ENCODE measurements at places on chromosomes 5 and 9. TPM values are rescaled to one million over a fixed set of nuclear protein-coding genes. Genes with fewer than 3 reads are reported as not detected.

Gene CCDC112
- polyA plus RNA-seq, result 1.4 TPM

Gene TPD52L3
- not detected for polyA plus RNA-seq

Gene HRH2
- 0.17 TPM for polyA plus RNA-seq

Gene HAPLN1
- polyA plus RNA-seq, result not detected

Gene PCDHB11
- polyA plus RNA-seq, result 0.13 TPM
